ENCODE measurements at places on chromosomes 11 and 22.

DNA sequence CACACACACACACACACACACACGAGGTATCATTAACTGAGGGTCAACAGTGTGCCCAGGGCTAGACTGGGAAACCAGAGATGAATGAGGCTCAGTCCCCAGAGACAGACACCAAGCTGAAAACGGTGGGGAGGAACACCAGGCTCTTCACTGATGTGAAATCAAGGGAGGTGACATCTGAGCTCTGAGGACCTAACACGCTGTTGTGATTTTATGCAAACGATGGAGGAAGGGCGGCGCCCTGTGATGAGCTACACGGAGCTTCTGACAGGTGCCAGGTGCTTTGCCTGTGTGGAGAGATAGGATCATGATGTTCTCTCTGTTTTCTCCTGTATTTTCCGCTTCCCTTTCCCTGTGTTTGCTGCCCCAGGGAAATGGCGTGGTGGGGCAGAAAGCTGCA, 6.5 kb upstream of the CYB5R3 start:
- DNase-seq, result no peak

GRCh38 chr11:1274501-1274900, 34.9 kb downstream of the TOLLIP start:
- DNase-seq, result no peak

GRCh38 chr11:26985943-26986342, 8.0 kb upstream of the FIBIN start:
- no peak for DNase-seq

DNA sequence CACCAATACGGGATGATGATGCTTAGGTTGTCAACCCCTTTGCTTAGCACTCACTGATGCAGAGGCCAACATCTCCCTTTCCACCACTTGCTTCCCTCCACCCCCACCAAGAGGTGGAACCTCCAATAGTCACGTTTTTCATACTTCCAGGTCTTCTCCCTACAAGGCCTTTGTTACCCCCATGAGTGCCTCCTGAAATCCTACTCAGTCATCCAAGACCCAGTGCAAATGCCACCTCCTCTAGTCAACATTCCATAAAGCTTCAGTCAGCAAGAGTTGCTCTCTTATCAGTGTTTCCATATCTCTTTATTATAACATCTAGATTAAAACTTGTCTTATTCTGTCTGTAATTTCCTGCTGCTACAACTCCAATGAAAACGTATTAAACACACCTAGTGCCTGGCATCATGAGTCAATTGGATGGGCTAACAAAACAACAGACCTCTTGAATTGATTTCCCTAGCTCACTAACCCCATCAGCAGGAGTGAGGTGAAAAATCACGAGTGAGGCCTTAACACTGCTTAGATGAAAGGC, 370.7 kb upstream of the CCDC90B start:
- no peak for DNase-seq

DNA sequence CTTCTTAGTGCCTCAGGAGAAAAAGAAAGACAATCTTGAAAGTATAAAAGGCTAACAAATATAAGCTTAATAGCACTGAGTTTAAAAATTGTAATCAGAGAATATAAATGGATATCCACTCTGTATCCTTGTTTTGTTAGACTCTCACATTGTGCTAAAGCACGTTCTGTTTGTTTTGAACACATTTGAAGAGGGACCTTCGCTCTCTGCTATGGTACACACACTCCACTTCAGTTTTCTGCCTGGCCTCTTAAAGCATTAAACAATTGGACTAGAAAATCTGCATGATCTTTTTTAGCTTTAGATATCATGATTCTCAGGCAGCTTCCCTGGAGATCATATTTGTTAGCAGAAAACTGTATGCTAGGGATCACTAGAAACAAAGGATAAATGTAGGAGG, 40.3 kb upstream of the PGR start:
- DNase-seq, result peak; percentile 1

DNA sequence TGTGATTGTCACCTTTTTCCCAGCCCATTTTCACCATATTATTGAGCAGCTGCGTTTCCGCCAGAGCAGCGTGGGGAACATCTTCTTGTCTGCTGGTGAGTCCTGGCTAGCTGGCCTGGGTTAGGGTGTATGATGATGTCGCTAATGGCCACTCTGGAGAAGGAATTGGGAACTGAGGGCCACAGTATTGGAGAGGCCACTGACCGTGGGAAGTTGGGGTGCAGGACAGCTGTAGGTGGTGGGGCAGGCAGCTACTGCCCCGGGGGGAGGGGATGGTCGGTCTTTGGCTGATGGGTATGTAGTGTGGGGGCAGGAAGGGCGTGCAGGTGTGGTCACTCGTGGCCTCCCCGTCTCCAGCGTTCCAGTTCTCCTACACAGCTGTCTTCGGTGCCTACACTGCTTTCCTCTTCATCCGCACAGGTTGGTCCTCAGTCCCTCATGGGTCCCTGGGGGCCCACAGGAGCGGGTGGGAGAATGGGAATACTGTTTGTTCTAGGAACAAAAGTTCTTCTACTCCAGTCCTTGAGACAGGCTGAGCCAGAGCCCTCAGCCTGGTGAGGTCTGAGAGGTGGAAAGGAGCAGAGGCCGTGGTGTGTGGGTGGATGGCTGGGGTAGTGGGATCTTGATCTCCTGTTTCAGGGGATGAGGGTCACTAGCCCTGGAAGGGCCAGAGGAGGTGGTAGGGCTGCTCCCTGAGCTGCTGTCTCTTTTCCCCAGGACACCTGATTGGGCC, 2.1 kb downstream of the RCE1 start:
- DNase-seq, result no peak

DNA sequence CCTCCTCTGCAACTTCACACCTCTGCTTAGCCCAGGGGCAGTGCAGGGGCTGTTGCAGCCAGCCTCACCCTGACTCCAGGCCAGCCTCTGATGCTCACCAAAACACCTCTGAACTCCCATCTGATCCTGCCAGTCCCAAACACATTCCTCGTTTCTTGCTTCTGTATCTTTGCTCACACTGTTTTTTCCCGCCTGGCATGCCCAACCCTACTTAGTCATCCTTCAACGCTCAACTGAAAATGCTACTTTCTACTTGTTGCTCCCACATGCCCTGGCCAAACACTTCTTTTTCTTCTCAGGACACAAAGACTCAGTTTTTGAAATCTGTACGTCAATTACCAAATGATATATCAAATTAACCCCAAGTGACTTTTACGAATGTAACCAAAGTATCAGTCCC, 140.8 kb upstream of the ZBED5 start:
- DNase-seq, result no peak

GRCh38 chr22:38940811-38941384, 16.5 kb upstream of the APOBEC3A start:
- no peak for DNase-seq
